ENCODE measurements at places on chromosomes 5 and 9.

GRCh38 chr5:56818450-56819037, 3.2 kb downstream of the MAP3K1 start:
- DNase-seq, result peak; percentile 49

DNA sequence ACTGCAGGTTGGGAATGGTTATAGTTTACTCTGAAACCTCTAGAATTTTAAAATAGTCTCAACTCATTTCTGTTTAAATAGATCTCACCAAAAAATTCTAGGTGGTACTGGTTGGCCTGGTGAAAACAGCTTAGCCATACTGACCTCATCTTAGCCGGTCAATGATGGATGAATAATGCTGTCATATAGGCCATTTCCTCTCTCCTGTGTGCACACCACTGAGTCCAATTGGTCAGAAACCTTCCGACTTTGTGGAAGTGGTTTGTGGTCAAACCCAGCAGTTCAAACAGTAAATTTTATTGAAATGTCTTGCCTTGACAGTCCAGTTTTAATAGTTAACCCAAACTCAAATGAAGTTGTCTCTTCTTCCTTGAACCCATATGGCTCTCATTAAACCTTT, 98.6 kb downstream of the GIN1 start:
- peak; percentile 79 for DNase-seq

- no peak for DNase-seq
These were observed 93.9 kb downstream of the GCNT1 start for GRCh38 chr9:76552751-76553455.

DNA sequence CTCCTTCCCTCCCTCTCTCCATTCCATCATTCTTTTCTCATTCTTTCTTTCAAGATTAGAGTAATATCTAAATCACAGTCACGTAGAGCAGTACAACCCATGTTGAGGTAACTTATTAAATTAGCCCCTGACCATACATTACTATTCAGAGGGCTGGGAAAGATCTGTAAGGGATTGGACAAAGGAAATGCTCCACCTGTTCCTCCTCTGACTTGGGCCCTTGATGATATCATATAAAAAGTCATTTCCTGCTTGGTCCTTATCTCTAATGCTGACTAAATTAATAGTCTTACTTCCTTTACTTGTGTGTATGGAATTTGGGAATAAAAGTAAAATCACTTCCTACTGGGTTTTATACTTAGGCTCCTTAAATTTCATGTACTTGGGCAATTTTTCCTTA, 40.8 kb downstream of the SNX18 start:
- peak; percentile 17 for DNase-seq

GRCh38 chr5:54470677-54471076, 15.2 kb downstream of the HSPB3 start:
- no peak for DNase-seq

All from ELR (cell line).